Heart right ventricle (tissue), 16 donors: ENCODE measurements at places on chromosomes 1 and 21. TPM values are rescaled to one million over a fixed set of nuclear protein-coding genes. Genes with fewer than 3 reads are reported as not detected.

DNA sequence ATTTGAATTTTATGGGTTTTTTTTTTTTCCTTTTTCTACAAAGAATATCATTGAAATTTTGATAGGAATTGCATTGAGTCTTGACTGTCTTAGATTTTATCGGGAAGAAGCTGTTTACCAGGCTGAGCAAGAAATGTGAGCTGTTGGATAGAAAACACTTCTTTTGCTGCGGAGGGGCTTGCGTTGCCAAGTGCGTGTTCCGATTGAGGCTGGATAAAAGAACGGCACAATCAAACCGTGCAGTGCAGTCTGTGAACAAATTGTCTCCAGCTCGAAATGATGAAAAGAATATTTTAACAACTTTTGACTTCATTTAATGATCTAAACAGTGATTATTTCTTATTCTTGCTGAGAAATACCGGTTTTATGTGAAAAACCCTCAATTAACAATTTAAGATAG is 149.4 kb downstream of the RYR2 start:
- no peak for DNase-seq

DNA sequence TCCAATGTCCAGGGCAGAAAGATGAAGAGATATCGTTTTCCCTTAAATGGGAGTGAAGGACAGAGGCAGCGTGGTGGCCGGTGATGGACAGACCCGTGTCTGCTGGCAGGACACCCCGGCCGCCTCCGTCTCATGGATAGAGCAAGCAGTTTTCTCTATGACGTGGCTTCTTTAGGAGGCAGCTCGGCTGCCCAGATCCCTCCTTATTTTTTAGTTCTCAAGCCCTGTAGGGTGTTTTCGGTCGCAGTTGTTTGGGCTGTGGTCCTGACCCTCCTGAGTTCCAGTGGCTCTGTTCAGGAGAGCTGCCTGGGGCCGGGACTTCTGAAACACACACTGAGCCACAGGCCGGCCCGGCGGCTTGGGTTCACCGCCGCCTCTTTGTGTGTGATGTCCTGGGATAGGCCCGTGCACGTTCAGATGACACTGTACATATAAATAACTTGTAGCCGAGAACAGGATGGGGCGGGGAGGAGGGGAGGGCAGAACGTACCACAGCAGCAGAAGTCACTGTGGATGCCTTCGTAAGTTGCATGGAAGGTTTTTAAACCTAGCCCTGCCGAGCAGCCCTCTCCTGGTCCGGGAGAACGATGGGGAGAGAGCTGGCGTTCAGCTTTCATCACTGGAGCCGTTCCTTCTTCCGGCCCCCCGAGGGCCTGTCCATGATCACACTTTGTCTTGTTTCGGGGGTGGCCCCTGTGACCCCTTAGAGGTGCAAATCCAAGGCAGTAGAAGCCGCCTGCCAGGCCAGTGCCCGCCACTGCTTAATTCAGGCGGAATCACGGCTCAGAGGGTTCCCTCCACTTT is 65.2 kb downstream of the SIK1 start:
- peak; percentile 79 for DNase-seq

DNA sequence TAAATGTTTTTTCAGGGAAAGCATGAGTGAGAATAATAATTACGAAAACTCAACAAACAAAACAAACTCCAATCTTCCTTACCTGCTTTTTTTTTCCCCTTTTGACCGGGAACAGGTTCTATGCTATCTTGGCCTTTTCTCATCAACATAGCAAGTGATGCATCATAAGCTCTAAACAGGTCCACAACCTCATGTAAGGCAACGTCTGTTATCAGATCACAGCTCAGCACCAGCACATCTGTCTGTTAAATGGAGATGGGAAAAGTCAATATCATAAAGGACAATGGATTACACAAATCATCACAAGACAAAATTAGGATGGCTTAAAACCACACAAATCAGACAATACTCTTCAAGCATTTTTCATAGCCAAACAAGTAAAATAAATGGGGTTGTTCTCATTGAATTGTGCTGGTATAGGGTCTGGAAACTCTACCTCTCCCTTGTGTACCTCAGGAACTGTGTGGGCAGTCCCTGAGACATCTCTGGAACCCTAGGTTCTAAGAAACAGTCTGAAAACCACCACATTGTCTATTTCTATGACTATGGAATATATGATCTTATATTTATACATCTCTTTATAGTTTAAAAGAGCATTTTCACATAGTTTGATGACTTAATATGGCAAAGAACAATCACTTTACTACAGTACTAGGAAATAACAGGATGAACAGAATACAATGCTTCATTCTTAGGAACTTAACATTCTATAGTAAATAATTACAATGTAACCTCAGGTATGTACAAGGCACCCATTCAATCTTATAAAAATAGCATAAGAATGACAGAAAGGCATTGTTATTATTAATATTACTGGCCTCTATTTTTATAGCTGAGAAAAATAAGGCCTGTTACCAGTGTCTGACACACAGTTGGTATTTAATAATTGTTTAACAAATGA is 44.7 kb downstream of the EIF2B3 start:
- no peak for DNase-seq

GRCh38 chr1:231683439-231684165 is 57.0 kb downstream of the DISC1 start:
- no peak for DNase-seq

- DNase-seq: no peak
Observed at GRCh38 chr1:246320286-246320685, 186.8 kb downstream of the SMYD3 start.

Gene SLFNL1
- 0.28 TPM for total RNA-seq

GRCh38 chr1:16012590-16013219 is 5.1 kb downstream of the HSPB7 start:
- DNase-seq: peak; percentile 81

DNA sequence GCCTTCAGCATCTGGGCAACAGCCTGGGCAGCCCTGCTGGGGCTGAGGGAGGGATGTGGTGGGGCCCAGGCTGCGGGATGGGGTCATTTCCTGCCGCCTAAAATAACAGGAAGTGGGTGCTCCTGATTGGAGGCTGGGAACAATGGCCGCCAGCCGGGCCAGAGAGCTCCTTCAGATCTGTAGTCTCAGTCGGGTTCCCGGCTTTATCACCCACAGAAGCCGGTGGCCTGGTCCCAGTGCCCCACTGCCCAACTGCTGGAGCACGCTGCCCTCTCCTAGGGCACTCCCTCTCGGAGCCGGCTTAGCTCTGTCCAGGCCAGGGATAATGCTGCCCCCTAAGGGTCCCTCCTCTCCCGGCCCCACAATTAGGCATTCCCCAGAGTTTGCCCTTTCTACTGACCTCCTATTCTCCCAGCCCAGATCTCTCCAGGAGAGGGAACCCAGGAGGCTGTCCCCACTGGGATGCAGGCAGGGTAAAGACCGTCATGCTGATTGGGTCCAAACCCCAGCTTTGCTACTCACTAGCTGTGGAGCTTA is 5.1 kb downstream of the MAP7D1 start:
- DNase-seq: peak; percentile 72

DNA sequence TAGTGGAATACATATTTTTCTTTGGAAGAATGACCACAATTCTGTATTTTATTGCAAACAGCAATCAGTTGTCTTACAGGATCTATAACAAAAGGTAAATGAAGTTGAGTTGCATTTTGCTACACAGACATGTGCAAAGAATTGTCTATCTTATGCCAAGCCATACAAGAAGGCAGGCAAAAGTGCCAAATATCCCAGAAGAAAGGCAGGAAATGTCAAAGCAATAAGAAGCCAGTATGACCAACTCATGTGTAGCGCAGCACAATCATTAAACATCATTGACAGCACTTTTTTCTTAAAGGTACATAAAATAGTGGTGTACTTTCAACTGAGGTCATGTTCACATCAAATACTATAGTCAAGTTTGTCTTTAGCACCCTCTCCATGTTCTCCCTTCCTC is 42.7 kb downstream of the NIBAN1 start:
- no peak for DNase-seq

DNA sequence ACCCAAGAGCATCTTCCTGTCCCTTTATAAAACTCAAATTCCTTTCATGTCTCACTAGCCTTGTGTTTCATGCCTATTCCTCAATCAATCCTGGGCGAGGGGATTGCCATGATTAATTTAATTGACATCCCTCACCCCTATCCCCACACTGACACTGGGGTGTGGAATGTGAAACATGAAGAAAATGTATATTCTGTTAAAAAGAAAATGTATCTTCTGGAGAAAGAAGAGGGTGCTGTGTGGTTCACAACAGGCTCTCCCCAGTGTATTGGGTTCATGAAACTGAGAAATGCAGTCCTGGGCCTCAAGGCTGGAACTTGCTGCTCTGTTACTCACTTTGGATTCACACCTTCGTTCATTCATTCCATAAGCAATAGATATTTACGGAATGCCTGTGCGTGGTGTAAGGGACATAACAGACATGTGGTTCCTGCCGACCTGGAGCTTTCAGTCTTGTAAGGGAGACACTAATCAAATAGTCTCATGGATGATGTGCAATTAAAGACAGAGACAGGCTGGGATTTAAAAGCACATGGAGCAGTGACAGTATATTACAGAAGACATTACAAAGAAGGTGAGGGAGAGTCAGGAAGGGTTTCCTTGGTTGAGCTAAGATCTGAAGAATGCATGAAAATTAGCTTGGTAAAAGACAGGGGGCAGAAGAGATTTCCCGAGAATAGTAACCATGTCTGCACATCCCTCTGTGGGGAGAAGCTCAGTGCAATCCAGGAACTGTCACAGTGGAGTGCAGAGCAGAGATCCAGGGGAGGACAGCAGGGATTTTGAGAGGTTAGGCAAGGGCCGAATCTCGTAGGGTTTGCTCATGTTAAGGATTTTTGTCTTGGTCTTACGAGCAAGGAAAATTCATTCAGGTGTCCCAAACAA is 32.1 kb downstream of the SERTAD4 start:
- DNase-seq: no peak

GRCh38 chr1:194342484-194343262 is 1156.3 kb upstream of the B3GALT2 start:
- DNase-seq: no peak

DNA sequence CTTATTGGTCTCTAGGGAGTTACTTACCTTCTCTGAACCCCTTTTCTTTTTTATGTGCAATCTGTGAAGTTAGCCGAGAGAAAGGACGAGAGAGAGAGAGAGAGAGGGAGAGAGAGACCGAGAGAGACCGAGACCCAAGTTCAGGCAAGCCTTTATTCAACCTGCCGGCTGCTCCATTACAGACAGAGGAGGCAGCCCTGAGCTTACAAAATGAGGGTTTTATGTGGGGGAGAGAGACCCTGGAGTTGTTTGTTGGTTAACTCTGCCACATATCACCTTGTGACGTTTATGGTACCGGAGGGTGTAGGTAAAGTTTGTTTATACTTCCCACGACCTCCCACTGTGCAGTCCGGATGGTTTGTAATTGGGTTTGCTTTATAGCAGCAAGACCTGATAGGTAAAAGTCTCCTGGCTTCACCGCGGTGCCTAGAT is 1.5 kb upstream of the MCOLN3 start:
- DNase-seq: no peak

Gene CACNA1S
- total RNA-seq: 0.05 TPM

- no peak for DNase-seq
Observed at GRCh38 chr1:91660708-91661107, 160.1 kb downstream of the CDC7 start.

DNA sequence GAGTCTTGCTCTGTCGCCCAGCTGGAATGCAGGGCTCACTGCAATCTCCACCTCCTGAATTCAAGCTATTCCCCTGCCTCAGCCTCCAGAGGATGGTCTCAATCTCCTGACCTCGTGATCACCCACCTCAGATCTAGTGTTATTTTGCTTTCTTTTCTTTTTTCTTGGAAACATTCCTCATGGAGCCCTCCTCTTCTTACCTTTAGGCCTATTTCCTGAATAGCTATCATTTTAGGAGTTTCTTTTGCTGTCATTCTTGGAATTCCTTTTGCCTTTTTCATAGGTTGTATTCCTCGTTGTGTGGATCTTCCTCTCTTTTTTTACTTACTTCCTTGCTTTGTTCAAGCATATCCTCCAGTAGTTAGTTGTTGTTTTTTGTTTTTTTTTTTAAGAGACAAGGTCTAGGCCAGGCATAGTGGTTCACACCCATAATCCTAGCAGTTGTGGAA is 173.8 kb downstream of the RASAL2 start:
- no peak for DNase-seq

- DNase-seq: no peak
Observed at GRCh38 chr1:79150576-79150975, 144.0 kb upstream of the ADGRL4 start.

DNA sequence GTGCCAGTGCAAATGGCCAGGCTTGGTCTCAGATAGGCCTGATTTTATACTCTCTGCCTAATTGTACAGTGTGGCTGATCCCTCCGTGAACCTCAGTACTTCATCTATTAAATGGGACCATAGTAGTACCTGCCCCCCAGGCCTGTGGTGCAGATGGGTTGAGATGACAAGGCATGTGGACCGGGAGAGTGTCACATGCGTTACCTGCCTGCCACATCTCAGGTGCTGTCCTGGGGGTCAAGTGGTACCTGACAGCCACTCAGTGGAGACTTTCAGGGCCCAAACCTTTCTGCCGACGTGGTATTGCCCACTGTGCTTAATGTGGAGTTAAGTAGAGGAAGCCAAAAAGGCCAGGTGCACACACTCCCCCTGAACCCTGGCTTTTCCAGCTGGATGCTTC is 197.3 kb downstream of the FOXD2 start:
- DNase-seq: no peak

DNA sequence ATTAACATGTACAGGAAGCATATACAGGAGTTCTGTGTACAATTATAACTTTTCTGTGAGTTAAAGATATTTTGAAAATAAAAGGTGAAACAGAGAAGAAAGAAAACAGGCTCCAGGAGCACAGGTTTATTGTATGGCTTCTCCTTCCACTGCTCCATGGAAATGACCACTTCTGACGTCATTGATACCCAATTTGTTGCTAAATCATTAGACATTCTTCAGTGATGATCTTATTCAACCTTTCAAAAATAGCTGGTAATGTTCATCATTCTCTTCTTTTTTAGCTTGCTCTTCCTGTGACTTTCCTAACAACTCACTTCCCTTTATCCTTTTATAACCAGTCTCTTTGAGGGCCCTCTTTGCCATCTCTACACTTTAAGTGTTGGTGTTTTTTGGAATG is 77.8 kb downstream of the KCNK2 start:
- no peak for DNase-seq

DNA sequence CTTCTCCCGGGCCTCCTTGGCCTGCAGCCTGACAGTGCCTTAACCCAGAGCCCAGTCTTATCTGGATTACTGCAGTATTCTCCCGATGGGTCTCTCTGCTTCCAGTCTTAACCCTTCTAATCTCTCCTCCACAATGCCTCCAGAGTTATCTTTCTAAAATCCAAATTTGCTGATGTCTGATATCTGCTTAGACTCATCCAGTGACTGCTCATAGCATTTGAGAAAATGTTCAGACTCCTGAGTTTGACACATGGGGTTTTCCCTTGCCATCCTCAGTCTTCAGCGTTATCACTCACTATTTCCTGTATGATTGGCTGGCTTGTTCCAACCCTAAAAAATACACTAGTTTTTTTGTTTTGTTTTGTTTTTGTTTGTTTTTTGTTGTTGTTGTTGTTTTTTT is 102.0 kb downstream of the FMN2 start:
- DNase-seq: no peak
